Fibroblast of skin of right quadriceps (primary cell): ENCODE measurements at places on chromosomes 3 and 15.

GRCh38 chr3:108528459-108529252 is 18.3 kb upstream of the MYH15 start:
- DNase-seq: no peak

DNA sequence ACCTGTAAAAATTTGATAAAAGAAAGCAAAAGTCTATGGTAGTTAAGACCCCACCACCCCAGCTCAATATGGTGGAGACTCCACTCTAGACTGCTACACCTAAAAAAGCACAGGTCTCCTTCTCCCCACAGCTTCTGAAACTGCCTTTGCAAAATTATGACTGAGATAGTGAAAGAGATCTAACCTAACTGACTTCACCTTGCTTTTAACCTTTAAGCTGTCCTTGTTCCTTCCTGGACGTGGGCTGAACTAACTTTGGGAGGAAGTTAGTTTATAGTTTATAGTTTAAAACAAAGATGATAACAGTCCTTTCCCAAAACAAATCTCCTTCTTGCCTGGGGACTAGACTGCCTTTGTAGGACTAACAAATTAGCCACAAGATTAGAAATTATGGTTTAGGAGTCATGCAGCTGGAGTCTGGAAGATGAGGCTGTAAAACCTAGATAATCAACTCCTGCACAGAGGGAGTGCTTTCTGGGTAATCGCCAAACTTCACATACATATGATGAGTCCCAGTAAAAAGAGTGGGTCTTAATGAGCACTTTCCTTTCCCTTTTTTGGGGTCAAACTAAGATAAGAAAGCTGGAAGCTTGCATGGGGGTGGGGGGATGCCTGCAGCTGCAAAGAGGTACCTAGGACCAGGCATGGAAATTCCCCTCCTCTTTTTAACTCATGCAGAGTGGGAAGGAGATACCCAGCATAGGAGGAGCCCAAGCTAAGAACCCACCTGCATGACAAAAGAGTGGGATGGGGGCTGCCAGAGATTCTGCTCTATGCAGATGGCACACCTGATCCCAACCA is 17.5 kb downstream of the CCR8 start:
- DNase-seq: no peak

DNA sequence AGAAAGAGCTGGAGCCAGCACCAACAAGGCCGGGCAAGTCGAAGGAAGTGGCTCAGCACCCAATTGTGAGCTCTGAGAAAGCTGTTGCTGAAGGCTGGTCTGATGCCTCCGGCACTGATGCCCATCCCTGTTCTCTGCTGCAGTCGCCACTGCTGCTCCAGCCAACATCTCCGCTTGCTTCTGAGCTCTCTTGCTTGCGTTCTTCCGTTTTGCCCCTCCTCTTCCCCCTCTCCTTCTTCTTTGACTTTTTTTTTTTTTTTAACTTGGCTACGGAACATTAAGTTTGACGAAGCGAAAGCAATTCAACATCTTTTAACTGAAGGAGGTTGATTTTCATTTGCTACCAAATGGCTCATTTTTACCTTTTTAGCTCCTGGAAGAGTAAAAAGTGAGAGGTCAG is 442.9 kb downstream of the MCTP2 start:
- DNase-seq: no peak

- no peak for DNase-seq
Measured at GRCh38 chr3:87792198-87792533, 266.6 kb downstream of the CGGBP1 start.

- DNase-seq: no peak
Measured at GRCh38 chr3:56122911-56123310, 345.4 kb downstream of the ERC2 start.

DNA sequence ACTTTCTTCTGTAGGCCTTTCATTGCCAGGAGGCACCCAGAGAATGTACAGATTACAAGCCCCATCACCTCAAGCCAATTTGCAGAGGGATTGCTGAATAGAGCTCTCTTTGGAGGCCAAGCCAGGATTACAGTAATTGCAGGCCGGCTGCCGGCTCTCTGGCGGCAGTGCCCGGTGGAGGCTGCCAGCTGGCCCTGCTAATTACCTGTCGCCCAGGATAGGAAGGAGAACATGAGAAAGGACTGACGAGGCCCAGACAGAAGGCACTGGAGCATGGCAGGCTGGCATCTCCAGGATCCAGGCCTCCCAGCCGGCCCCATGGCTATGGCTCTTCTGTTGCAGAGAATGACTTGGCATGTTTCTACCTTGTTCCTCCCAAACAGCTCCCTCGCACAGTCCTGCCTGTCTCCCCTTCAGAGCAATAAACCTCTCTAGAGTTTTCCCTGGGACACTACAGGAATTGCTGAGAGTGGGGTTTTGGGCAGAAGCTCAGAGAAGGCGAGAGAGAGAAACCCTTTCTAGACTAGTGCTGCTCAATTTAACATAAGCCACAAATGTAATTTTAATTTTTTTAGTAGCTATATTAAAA is 273.6 kb upstream of the PROK2 start:
- no peak for DNase-seq
